Lower lobe of right lung (tissue), 2 donors: ENCODE measurements at places on chromosomes 13 and 19.

- H3K4me3 ChIP-seq, result no peak overlapping the region
- H3K27ac ChIP-seq, result no peak overlapping the region
- H3K36me3 ChIP-seq, result no peaks in the 10 kb centered on the region
- peaks cover 16% of the 10 kb centered on the region for H3K27me3 ChIP-seq
Measured at GRCh38 chr19:29564574-29565005, 38.8 kb downstream of the VSTM2B start.

- H3K36me3 ChIP-seq, result no peaks in the 10 kb centered on the region
- no peak overlapping the region for H3K27ac ChIP-seq
- H3K27me3 ChIP-seq, result no peaks in the 10 kb centered on the region
- peak; percentile 65 for DNase-seq
- H3K4me1 ChIP-seq, result peaks cover 79% of the 10 kb centered on the region
Measured at GRCh38 chr13:46168341-46168740, 13.6 kb downstream of the LCP1 start.

DNA sequence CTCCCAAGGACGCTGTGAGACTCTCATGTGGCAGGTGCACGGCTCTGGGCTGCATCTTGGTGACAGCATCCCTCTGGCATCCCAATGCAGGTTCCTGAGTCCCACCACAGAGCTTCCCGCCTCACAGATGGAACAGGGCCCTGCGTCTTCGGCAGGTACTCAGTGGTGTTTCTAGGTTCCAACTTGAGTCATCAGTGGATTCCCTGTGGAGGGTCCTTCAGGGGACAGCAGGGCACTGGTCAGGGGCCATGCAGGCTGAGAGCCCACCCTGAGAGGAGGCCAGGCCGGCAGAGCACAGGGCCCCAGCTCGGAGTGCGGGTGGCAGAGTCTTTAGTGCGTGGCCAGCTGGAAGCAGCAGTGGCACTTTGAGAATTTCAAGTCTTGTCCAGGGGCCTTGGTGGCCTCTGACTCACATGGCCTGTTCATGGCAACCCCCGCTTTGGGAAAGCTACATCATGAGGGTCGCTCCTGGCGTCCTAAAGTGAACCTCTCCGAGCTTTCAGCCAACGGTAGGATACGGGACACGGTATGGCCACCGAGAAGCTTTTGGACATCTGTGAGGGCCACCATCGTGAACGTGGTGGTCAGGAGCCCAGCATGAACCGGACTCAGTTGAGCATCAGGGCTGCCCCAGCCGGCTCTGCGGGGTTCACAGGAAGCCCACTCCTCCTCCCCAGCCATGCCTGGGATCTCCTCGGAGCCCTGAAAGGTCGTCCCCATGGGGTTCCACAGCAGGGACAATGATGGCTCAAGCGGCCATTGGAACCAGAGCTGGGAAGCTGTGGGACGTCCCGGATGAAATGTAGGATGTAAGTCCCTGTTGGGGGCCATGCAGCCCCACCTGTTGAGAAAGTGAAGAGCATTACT is 72.0 kb upstream of the MCF2L start:
- peaks cover 28% of the 10 kb centered on the region for H3K4me1 ChIP-seq
- no peaks in the 10 kb centered on the region for H3K36me3 ChIP-seq
- H3K27ac ChIP-seq, result no peak overlapping the region
- peaks cover 22% of the 10 kb centered on the region for H3K27me3 ChIP-seq

DNA sequence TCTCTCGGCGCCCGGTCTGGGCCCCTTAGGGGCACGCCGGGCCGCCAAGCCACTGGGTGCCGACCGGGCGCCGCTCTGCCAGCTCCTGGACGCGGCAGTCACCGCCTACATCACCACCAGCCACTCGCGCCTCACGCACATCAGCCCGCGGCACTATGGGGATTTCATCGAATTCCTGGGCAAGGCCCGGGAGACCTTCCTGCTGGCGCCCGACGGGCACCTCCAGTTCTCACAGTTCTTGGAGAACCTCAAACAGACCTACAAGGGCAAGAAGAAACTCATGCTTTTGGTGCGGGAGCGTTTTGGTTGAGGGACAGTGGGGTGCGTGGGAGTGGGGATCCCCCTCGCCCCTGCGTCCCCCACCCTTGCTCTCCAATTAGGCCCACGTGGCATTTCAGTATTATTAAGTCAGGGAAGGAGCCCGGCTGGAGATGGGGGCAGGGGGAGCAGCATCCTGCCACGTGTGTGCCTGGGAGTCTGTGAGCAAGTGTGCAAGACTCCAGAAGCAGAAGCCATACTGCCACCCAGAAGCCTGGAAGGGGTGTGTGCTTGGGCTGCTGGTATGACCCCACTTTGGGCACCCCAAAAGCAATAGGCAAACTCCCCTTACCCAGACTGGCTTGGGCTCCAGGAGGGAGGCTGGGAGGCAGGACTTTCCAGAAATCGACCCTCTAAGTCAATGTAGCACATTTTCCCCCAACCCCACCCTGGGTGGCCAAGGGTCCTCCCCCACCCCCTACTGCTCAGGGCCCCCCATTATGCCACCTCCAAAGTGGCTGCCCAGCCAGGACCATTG is 35.7 kb downstream of the ZSWIM4 start:
- H3K27ac ChIP-seq, result no peak overlapping the region
- H3K36me3 ChIP-seq, result peaks cover 55% of the 10 kb centered on the region
- peaks cover 38% of the 10 kb centered on the region for H3K4me1 ChIP-seq
- no peaks in the 10 kb centered on the region for H3K27me3 ChIP-seq

- H3K4me1 ChIP-seq, result no peaks in the 10 kb centered on the region
- DNase-seq, result no peak
- H3K27ac ChIP-seq, result no peak overlapping the region
- no peaks in the 10 kb centered on the region for H3K36me3 ChIP-seq
- no peaks in the 10 kb centered on the region for H3K27me3 ChIP-seq
- H3K4me3 ChIP-seq, result no peak overlapping the region
Measured at GRCh38 chr13:75010941-75011340, 471.0 kb downstream of the TBC1D4 start.

GRCh38 chr13:42333613-42334328 is 61.8 kb downstream of the AKAP11 start:
- no peak overlapping the region for H3K27ac ChIP-seq
- H3K4me3 ChIP-seq, result no peak overlapping the region
- H3K27me3 ChIP-seq, result no peaks in the 10 kb centered on the region
- no peaks in the 10 kb centered on the region for H3K4me1 ChIP-seq
- no peak for DNase-seq

- DNase-seq, result no peak
- H3K4me1 ChIP-seq, result peaks cover 23% of the 10 kb centered on the region
- H3K27me3 ChIP-seq, result no peaks in the 10 kb centered on the region
Measured at GRCh38 chr19:34731964-34732363, 2.1 kb upstream of the ZNF181 start.

GRCh38 chr19:2722541-2723344 is 1.6 kb upstream of the DIRAS1 start:
- H3K27me3 ChIP-seq, result peaks cover 68% of the 10 kb centered on the region
- H3K36me3 ChIP-seq, result no peaks in the 10 kb centered on the region
- H3K4me3 ChIP-seq, result no peak overlapping the region
- peaks cover 9% of the 10 kb centered on the region for H3K4me1 ChIP-seq

- H3K4me3 ChIP-seq, result no peak overlapping the region
- no peak for DNase-seq
- H3K4me1 ChIP-seq, result peaks cover 54% of the 10 kb centered on the region
- no peaks in the 10 kb centered on the region for H3K36me3 ChIP-seq
Measured at GRCh38 chr13:112713517-112714253, 23.8 kb downstream of the ATP11A start.

- H3K4me3 ChIP-seq, result no peak overlapping the region
- DNase-seq, result no peak
- H3K4me1 ChIP-seq, result peaks cover 9% of the 10 kb centered on the region
- H3K27ac ChIP-seq, result no peak overlapping the region
- H3K27me3 ChIP-seq, result no peaks in the 10 kb centered on the region
- H3K36me3 ChIP-seq, result no peaks in the 10 kb centered on the region
Measured at GRCh38 chr13:43270130-43270830, 246.9 kb downstream of the DNAJC15 start.

DNA sequence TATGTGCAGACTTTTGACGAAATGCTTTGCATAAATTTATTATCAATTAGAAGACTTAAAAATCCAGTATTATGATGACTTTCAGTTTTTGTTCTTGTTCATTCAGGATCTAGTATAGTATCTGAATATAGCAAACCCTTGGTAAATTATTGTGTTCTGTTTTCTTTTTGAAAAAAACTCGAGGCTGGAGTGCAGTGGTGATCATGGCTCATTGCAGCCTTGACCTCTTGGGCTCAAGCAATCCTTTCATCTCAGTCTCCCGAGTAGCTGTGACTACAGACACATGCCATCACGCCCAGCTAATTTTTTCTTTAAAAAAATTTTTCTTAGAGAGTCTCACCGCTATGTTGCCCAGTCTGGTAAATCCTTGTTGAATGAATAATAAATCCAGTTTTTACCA is 4.6 kb downstream of the FARP1 start:
- H3K4me3 ChIP-seq, result no peak overlapping the region
- no peaks in the 10 kb centered on the region for H3K36me3 ChIP-seq
- H3K27ac ChIP-seq, result no peak overlapping the region
- no peak for DNase-seq
- no peaks in the 10 kb centered on the region for H3K27me3 ChIP-seq

DNA sequence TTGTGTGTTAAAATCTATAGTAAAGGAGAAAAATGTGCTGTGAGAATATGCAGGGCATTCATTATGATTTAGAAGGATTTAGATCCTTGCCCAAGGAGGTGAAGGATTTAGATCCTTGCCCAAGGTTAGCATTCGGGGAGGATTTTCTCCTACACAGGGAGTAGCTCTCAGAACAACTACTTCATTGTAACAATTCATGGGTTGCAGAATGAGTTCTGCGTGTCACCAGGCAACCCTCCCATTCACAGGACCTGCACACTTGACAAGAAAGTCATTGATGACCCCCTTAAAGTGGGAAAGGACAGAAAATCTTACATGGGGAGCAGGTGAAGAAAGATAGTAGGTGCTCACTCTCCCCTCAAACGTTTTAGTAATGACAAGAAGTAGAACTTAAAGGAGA is 167.1 kb upstream of the MAB21L1 start:
- no peak for DNase-seq
- no peaks in the 10 kb centered on the region for H3K36me3 ChIP-seq
- H3K27ac ChIP-seq, result no peak overlapping the region
- no peak overlapping the region for H3K4me3 ChIP-seq
- H3K27me3 ChIP-seq, result no peaks in the 10 kb centered on the region

- no peaks in the 10 kb centered on the region for H3K27me3 ChIP-seq
- H3K4me1 ChIP-seq, result peaks cover 49% of the 10 kb centered on the region
- H3K36me3 ChIP-seq, result peaks cover 8% of the 10 kb centered on the region
- peak overlapping the region; percentile 29 for H3K4me3 ChIP-seq
Measured at GRCh38 chr19:40745402-40745780, 4.9 kb downstream of the ACTMAP start.

- no peak for DNase-seq
- H3K27me3 ChIP-seq, result no peaks in the 10 kb centered on the region
- H3K27ac ChIP-seq, result no peak overlapping the region
- H3K36me3 ChIP-seq, result no peaks in the 10 kb centered on the region
- peaks cover 23% of the 10 kb centered on the region for H3K4me1 ChIP-seq
Measured at GRCh38 chr13:80012251-80012650, 328.7 kb downstream of the SPRY2 start.

GRCh38 chr13:53601113-53601512 is 572.5 kb downstream of the OLFM4 start:
- no peak overlapping the region for H3K27ac ChIP-seq
- no peak overlapping the region for H3K4me3 ChIP-seq
- no peaks in the 10 kb centered on the region for H3K27me3 ChIP-seq
- DNase-seq, result no peak
- H3K36me3 ChIP-seq, result no peaks in the 10 kb centered on the region
- H3K4me1 ChIP-seq, result no peaks in the 10 kb centered on the region

DNA sequence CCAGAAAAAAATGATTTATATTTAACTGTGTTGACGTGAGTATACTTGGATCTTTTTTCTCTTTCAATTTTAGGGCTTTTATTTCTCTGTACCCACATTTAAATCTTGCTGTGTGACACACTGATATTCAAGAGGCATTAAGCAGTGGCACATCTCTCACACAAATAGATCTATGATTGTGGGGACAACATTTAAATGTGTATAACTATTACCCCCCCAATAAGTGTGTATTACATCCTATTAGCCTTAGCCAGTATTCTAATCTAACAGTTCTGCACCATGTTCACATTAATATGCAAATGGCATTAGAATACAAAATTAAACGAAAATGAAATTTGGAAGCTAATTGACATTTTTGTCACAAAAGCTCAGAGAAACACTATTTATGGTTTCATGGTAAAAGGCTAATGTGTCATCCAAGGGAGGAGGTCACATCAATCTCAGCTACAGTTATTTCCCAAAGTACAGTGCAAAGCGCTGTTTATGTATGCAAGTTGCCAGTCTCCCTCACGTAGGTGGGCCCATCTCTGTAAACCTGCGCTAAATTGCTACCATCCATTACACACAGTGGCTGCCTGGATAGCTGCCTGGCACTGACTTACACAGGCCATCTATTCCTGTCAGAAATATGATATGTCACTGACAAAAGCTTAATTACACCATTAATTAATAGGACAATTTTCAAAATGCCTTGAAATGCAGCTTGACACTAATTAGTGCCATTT is 984.7 kb upstream of the PCDH9 start:
- H3K27ac ChIP-seq, result no peak overlapping the region
- DNase-seq, result no peak
- no peaks in the 10 kb centered on the region for H3K27me3 ChIP-seq
- H3K36me3 ChIP-seq, result no peaks in the 10 kb centered on the region

GRCh38 chr19:13957051-13957450 is 4.7 kb downstream of the DCAF15 start:
- no peak for DNase-seq
- H3K27me3 ChIP-seq, result no peaks in the 10 kb centered on the region
- H3K4me1 ChIP-seq, result peaks cover 13% of the 10 kb centered on the region
- no peak overlapping the region for H3K27ac ChIP-seq
- H3K4me3 ChIP-seq, result no peak overlapping the region

- peaks cover 17% of the 10 kb centered on the region for H3K4me1 ChIP-seq
- no peak overlapping the region for H3K27ac ChIP-seq
- DNase-seq, result no peak
- H3K27me3 ChIP-seq, result no peaks in the 10 kb centered on the region
Measured at GRCh38 chr13:43883631-43884030, 3.9 kb downstream of the LACC1 start.

DNA sequence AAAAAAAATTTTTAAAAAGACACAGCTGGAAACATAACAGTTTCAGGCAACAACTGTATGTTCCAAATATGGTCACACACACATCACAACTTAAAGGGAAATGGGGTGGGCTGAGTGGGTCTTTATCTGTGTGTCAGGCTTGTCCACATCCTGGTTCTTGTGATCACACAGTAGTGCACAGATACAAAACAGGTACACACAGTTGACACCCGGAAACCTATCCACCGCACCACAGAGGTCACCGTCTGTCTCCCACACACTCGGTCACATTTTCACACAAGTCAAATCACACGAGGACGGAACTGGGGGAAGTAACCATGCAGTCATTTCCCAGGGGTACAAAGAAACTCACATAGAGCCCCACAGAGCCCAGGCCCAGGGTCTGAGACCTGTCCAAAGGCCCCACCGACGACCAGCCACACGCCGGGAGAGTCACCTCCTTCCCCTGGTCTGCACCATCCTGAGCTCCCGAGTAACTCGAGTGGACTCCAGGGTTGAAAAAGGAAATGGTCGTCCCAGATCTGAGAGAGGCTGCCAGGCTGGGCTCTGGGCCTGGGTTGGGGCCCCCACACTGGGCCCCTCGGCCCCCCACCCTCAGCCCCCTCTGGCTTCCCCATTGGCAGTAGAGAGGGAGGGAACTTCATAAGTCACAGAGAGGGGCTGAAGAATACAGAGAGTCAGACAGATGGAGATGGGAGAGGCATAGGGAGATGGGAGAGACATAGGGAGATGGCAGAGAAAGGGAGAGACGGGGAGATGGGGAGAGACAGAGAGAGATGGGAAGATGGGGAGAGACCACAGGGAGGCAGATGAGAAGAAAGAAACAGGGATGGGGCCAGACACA is 1.3 kb upstream of the PPAN start:
- peaks cover 27% of the 10 kb centered on the region for H3K36me3 ChIP-seq
- no peak overlapping the region for H3K27ac ChIP-seq
- H3K27me3 ChIP-seq, result no peaks in the 10 kb centered on the region

- H3K27me3 ChIP-seq, result no peaks in the 10 kb centered on the region
- H3K4me3 ChIP-seq, result no peak overlapping the region
Measured at GRCh38 chr19:40387155-40387554, 2.8 kb downstream of the HIPK4 start.
